H1 (cell line): ENCODE measurements at places on chromosomes 5 and 9.
A peak's percentile ranks its signal among the peaks of the same experiment; 100 is the strongest.

- no peak for DNase-seq
Observed at GRCh38 chr9:135617991-135618411, 21.3 kb downstream of the GLT6D1 start.

GRCh38 chr5:176943816-176944215, 44.7 kb upstream of the HK3 start:
- peak; percentile 62 for DNase-seq

- no peak for DNase-seq
Observed at GRCh38 chr9:116608064-116608463, 79.0 kb upstream of the TRIM32 start.

DNA sequence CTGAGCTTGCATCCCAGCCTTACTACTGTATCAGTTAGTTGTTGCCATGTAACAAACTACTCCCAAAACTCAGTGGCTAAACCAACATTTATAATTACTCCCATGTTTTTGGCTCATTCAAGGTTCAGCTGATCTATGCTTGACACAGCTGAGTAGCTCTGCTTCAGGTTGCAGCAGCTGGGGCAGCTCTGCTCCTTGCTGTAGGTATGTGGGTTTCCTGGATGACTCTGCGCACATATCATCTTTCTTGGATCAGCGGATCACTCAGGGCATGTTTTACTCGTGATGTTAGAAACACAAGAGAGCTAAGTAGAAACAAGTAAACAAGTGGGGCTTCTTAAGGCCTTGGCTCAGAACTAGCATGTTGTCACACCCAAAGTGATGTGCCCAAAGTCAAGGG, 15.1 kb downstream of the TEK start:
- no peak for DNase-seq

- DNase-seq, result no peak
Observed at GRCh38 chr5:167993771-167994170, 297.7 kb upstream of the WWC1 start.

DNA sequence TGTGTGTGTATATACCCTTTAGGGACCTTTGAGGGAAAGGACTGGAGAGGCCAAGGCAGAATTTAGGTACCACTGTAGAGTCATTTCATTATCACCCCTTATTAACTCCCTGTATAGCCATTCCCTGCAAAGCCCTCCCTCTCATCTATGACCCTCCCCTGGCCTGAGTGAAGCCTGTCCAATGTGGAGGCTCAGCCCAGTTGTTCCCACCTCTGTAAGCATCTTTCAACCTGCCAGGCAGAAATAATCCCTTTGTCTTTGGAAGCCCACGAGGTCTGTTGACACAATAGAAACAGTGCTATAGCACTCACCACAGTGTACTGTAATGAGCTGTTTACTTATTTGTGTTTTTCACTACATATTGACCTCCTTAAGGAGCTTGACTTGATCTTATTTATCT, 88.5 kb upstream of the SEMA6A start:
- no peak for DNase-seq

DNA sequence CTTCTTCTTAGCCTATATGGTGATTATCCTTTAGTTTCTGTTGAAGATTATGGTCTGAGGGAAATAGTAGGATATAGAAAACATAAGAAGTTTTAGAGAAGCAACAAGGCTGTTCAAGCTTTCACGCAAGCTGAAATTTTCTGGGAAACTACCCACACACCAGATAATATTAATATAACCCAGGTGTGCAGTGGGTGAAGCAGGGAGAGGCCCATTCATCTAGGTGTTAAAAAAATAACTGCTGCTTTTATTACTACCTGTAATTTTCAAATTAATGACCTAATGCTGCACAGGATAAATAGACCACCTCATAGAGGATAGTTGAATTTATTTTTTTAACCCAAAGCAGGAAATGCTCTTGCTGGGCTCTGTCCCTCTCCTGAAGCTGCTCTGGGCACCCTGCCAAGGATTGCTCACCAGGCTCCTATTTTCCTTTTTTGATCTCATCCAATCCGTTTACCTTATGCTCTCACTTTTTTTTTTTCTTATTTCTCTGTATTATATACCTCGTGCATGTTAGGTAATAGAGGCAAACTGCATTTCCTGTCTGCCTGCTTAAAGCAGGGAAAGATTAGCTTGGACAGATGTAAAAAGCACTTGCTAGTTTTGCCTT, 124.3 kb upstream of the SLC12A2 start:
- no peak for DNase-seq

DNA sequence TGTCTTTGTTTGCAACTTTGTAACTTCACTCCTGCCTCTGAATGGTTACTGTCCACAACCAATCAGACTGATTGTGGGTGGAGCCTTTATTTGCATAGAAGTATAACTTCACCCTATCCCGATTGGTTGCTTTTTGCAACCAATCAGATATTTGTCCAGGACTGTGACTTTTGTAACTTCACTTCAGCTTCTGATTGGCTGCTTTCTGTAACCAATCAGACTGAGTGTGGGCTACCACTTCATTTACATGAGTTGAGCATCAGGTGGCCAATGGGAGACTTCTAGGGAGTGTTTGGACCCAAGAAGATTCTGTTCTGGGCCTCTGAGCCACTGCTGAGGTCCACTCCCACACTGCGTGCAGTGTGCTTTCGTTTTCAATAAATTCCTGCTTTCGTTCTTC, 1810.7 kb upstream of the CDH6 start:
- no peak for DNase-seq

DNA sequence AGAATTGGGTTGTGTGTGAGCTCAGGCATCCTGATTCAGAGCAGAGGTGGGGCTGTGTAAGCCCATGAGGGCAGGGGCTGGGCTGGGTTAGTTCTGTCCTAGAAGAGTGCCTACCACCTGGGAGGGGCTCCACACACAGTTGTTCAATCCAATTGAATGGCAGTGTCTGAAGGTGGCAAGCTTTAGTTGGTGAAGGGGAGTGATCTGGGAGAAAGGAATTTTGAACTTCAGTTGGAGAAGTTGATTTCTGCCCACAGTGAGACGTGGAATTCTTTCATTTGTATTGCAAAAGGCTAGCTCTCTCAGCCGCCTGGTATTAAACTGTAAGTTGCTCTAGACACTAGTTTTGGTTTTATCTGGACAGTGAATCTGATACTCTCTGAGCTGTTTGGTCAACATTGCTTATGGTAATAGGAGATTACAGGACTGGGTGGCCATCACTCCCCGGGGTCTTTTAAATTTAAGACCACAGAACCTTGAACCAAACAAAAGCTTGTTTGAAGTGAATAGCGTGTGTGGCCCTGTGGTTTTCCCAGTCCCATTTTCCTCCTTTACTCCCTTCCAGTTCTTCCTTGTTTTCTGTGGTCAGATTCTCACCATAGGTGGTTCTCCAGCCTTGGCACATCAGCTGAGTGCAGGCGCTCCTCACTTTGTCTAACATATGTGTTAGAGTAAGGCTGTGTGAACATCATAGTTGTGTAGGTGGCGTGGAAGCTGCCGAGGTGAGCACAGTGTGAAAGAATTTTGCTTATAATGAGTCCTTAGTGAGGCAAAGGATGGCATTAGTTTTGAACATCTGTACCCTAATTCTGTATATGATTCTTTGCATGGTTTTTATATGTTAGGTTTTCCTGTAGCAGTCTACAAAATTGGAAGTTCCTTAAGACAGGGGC, 78.0 kb downstream of the ARHGAP26 start:
- no peak for DNase-seq

- DNase-seq, result no peak
Observed at GRCh38 chr5:33114361-33114760, 326.4 kb upstream of the TARS1 start.

DNA sequence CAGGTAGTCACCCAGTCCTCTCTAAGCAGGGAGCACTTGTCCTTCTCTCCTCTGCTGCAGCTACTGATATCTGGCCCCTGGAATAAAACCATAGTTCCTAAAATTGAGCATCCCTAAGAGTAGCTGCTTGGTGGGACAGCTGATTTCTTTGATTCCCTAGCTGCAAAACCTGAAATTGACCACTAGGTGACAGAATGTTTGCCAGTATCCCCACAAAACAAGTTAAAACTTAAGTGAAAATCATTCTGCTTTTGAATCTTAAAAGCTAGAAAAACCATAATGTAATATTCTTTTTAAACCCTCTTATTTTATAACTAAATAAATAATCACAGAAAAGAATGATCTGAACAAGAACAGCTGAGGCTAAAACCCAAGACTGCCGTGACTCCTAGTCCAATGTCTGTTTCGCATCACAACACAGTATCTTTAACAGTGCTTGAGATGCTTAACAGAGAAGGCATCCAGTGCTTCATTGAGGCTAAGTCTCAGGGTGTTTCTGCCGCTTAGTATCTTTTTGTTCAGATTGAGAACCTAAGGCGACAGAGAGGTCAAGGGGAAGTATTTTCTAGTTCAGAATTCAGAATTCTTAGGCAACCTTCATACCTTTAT, 24.4 kb upstream of the TAL2 start:
- no peak for DNase-seq

GRCh38 chr9:3528451-3528850, 2.6 kb upstream of the RFX3 start:
- no peak for DNase-seq

DNA sequence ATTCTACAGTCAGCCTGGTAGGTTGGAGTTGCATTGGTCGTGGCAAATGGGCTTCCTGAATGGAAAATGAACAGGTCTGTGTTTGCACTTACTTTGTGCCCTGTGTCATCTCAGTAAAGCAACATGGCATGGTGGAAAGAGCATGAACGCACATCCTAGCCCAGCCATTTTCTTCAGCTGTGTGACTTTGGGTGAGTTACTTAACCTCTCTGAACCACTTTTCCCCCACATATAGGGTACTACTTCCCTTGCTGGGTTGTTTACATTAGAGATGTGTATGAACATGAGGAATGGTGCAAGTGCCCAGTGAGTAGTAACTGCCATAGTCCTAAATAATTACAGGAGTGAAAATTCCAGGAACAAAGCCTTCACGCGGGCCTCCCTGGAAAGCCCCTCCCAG, 83.6 kb downstream of the MVB12B start:
- DNase-seq, result no peak

GRCh38 chr9:87594194-87594593, 96.5 kb downstream of the DAPK1 start:
- DNase-seq, result no peak

- DNase-seq, result peak; percentile 21
Observed at GRCh38 chr9:7144265-7145046, 386.7 kb downstream of the KDM4C start.

GRCh38 chr9:130665029-130665430, 636 bp downstream of the PRDM12 start:
- no peak for DNase-seq

DNA sequence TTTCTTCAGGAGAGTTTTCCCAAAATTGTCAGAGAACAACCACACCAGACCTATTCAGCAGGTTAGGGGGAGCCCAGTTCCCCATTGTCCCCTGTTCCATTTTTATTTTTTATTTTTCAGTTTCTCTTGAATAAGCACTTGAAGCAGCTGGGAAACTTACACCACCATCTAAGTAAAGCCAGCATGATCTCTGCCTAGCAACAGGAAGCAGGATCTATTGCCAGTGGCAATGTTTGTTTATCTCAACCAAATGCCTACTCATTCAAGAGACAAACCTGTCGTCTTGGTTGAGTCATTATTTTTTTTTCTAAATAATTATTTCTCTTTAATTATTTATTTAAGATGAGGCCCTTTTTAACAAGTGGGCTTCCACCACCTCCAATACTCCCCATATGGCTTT, 379.3 kb downstream of the PLK2 start:
- no peak for DNase-seq

DNA sequence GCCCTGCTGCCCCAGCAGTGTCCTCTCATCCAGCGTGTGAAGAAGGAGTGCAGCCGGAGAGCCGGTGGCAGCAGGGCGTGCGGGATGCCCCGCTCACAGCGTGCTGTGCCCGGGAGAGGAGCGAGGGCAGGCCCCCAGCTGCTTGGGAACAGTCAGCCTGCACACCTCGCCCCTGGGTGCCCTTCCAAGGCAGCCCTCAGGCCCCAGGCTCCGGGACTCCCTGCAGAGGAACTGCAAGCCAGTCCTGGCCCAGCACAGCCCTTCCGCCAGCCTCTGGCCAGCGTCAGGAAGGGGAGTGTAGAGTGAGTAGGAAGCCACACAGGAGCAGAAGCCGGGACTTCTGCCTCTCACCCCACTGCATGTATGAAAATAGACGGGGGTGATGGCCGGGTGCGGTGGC, 43.5 kb downstream of the ADAMTS2 start:
- DNase-seq, result no peak

DNA sequence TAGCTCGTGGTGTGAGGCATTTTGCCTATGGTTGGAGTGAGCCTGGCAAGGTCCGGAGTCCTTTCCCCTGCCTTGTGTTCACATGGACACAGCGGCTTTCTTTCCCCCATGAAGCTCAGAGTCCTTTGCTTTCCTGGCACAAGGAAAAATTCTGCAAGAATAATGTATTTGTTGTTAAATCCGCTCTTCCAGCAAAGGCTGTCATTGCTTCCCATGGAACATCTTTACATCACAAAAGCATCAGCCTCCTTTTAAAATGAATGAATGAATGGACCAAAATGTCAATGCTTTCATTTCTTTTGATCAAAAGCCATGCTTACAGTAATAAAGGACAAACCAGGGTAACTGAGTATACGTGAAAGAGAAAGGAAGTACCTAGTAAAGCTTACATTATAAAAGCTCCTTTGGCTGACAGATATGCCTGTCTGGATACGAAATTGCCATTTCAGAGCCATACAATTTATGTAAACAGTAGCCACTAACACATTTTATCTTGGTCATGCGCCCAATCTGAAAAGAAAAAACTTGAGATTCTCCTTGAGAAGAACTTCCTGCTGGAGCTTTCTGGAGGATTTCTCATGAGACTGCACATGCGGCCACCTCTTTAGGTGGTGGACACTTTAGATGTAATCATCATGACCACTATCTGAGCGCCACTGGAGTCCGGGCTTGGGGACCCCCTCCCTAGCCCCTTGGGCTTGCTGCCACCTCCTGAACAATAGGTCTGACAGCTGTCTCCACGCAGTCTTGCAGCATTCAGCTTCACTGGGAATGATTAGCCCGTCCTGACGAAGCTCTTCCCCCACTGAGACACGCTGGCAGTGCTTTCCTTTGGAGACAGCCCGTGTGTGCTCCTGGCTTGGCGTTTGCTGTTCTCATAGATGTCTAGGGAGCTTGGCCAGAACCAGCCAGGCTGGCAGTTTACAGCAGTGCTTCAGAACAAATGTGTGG, 355.9 kb downstream of the ADAMTS6 start:
- DNase-seq, result peak; percentile 41

GRCh38 chr5:124740991-124741583, 5.4 kb downstream of the ZNF608 start:
- DNase-seq, result no peak

GRCh38 chr5:78467752-78468357, 107.4 kb downstream of the SCAMP1 start:
- DNase-seq, result no peak

- no peak for DNase-seq
Observed at GRCh38 chr5:74205767-74206578, 434.6 kb downstream of the ENC1 start.

GRCh38 chr9:9395539-9395938, 1217.3 kb downstream of the PTPRD start:
- no peak for DNase-seq

GRCh38 chr5:54457094-54457862, 1.8 kb downstream of the HSPB3 start:
- no peak for DNase-seq

DNA sequence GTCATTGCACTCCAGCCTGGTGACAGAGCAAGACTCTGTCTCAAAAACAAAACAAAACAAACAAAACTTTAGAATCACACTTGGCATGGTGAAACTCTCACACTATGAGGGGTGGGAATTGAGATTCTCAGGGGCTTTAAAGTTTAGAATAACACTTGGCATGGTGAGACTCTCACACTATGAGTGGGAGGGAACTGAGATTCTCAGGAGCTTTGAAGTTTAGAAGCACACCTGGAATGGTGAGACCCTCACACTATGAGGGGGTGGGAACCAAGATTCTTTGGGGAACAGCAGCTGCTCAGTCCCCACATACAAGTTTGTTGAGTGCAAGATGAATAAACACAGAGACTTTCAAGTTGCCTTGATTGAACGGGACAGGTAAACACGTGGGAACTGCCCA, 149.4 kb downstream of the HSD17B3 start:
- DNase-seq, result no peak
